ENCODE measurements at places on chromosomes 7 and 10.

- no peak overlapping the region for H3K27ac ChIP-seq
- H3K27me3 ChIP-seq: no peaks in the 10 kb centered on the region
- H3K36me3 ChIP-seq: no peaks in the 10 kb centered on the region
- peaks cover 5% of the 10 kb centered on the region for H3K4me1 ChIP-seq
- DNase-seq: no peak
Measured at GRCh38 chr10:22736134-22736533, 21.8 kb upstream of the PIP4K2A start.

GRCh38 chr7:100964630-100965029, 4.7 kb upstream of the MUC12 start:
- no peak overlapping the region for H3K27ac ChIP-seq
- H3K27me3 ChIP-seq: peaks cover 89% of the 10 kb centered on the region
- H3K4me3 ChIP-seq: no peak overlapping the region
- DNase-seq: no peak
- H3K4me1 ChIP-seq: no peaks in the 10 kb centered on the region

- no peak for DNase-seq
- H3K4me3 ChIP-seq: no peak overlapping the region
- peaks cover 41% of the 10 kb centered on the region for H3K4me1 ChIP-seq
- no peaks in the 10 kb centered on the region for H3K27me3 ChIP-seq
- no peak overlapping the region for H3K27ac ChIP-seq
- peaks cover 35% of the 10 kb centered on the region for H3K36me3 ChIP-seq
Measured at GRCh38 chr10:70845816-70846215, 30.1 kb downstream of the SGPL1 start.

GRCh38 chr7:2872296-2872874, 28.3 kb upstream of the GNA12 start:
- no peaks in the 10 kb centered on the region for H3K27me3 ChIP-seq
- no peak for DNase-seq
- H3K4me3 ChIP-seq: no peak overlapping the region
- no peaks in the 10 kb centered on the region for H3K36me3 ChIP-seq
- no peak overlapping the region for H3K27ac ChIP-seq

- H3K4me3 ChIP-seq: no peak overlapping the region
- peaks cover 4% of the 10 kb centered on the region for H3K36me3 ChIP-seq
- H3K27ac ChIP-seq: peak overlapping the region; percentile 83
- H3K27me3 ChIP-seq: no peaks in the 10 kb centered on the region
- peak; percentile 92 for DNase-seq
- peaks cover 39% of the 10 kb centered on the region for H3K4me1 ChIP-seq
Measured at GRCh38 chr7:75945297-75946168, 30.6 kb downstream of the POR start.

DNA sequence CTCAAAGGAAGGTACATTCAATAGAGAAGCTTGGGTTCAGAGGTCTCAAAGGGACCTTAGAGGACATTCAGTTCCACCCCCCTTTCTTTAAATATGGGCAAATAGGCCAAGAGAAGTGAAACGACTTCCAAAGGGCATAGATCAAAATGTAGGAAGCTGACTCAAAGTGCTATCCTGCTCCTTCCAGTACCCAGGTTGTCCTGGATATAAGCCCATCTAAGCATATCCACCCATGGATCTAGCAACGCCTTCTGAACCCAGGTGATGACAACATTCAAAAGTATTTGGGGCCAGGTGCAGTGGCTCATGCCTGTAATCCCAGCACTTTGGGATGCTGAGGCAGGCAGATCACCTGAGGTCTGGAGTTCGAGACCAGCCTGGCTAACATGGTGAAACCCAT, 5.3 kb downstream of the ATXN7L1 start:
- H3K4me3 ChIP-seq: no peak overlapping the region
- peaks cover 11% of the 10 kb centered on the region for H3K4me1 ChIP-seq
- H3K27me3 ChIP-seq: no peaks in the 10 kb centered on the region
- H3K36me3 ChIP-seq: no peaks in the 10 kb centered on the region

- DNase-seq: no peak
- H3K4me1 ChIP-seq: no peaks in the 10 kb centered on the region
- peaks cover 15% of the 10 kb centered on the region for H3K27me3 ChIP-seq
- no peak overlapping the region for H3K27ac ChIP-seq
Measured at GRCh38 chr7:68107261-68107660, 1110.6 kb downstream of the TYW1 start.

Data from PC-9 (cell line).